Stimulated activated CD8-positive, alpha-beta memory T cell treated with anti-CD3 and anti-CD28 coated beads, Interleukin-7, amount 100 ng/mL, for 24 hours (primary cell): ENCODE measurements at places on chromosomes 7 and 10.

DNA sequence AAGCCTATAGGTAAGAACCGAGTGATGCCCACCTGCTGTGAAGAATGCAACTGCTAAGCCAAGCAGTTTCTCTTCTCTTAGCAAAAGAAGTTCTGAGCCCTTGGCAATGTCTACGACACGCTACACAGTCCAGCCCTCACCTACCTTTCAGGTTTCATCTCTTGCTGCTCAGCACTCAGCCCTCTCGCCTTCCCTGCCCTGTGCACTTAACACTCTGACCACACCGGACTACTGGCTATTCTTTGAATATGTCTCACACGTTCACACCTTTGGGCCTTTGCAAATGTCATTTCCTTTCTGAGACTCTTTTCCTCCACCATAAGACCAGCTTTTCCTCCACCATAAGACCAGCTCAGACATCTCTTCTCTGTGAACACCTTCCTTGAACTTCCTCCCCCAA lies 67.0 kb upstream of the ITGB1 start:
- DNase-seq = no peak

- DNase-seq = no peak
Measured at GRCh38 chr7:52726493-52726892, 308.9 kb upstream of the POM121L12 start.

DNA sequence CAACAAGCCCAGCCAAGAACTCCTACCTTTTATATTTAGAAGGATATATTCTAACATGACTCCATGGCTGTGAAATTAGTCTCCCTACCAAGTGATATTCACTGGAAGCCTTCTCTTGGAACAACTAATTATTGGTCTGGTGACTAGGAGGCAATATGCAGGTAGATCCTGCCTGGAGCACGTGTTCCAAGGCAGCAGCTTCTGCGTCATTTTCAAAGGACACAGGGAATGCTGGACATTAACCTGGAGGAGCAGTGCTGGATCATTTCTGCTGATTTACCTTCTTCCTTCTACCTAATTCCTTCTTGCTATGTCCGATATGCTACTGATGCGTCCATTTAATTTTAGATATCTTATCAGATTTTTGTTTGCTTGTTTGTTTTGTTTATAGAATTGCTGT lies 5.6 kb downstream of the AKR1D1 start:
- no peak for DNase-seq

DNA sequence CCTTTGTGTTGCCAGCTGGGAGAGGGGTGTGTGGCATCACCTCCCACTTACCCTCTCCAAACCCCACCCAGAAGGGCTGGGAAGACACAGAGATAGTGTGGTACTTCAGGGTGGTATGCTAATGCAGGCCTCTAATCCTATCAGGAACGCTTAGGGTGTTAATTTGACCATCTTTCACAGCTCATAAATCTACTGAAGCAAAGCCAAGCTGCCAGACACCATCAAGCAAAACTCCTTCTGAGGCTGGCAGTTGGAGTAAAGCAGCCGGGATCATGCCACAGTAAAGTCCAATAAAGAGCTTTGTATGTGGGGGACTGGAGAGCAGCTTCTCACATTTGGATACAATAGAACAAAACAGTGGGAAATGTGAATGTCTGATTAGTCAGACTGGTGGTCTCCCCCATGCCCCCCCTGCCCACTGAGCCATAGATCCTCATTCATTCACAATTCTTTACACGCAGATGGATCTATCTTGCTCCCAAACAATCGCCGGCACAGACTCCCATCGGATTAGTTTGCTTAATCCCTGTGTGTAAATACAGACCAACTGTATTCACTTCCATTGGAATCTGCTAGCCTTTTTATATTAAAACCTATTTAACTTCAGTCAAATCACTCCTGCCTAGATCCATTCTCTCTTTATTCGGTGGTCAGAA lies 29.6 kb downstream of the FGFBP3 start:
- DNase-seq = no peak

DNA sequence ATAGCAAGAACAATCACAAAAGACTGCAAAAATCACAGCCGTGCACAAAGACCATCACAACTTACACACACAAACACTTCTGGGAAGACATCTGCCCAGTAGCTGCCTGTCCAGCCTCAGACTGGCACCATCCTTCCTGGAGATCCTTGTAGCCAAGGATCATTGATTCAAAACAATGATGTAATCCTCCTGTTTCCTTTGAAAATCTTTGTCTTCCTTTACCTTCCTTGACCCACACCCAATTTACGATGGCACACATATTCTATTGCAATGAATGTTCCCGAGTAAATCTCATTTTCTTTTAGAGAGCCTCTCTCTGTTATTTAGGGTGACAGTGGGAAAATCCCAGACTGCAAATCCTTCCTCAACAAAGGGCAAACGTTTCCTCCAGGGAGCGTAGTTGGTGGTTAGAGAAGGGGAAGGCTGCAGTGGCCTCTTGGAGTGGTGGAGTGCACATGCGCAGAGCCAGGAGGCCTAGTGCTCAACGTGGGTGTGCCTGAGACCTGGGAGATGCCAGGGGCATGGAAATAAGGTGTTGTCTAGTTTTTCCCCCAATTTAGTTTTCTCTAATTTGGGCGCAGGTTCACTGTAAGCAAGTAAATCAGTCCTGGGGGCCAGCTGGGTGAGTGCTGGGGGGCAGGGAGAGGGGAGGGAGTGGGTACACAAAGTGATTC lies 3.1 kb upstream of the INPP5A start:
- DNase-seq = no peak

DNA sequence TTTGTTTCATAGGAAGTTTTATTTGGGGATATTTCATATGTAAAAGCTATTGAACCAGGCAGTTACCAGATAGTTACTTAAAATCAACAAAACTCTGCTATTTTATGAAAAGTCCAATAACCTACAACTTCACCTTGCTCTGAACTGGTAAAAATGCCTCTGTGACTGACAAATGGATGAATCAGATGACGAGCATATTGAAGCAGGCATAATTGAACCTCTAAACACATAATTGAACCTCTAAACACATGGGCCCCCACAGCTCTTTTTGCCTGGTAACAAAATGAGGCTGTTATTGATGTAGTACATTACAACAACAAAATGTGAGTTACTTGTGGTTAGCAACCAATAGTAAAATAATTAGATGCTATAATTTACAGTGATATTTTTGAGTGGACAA lies 99.7 kb downstream of the MBL2 start:
- DNase-seq = no peak

DNA sequence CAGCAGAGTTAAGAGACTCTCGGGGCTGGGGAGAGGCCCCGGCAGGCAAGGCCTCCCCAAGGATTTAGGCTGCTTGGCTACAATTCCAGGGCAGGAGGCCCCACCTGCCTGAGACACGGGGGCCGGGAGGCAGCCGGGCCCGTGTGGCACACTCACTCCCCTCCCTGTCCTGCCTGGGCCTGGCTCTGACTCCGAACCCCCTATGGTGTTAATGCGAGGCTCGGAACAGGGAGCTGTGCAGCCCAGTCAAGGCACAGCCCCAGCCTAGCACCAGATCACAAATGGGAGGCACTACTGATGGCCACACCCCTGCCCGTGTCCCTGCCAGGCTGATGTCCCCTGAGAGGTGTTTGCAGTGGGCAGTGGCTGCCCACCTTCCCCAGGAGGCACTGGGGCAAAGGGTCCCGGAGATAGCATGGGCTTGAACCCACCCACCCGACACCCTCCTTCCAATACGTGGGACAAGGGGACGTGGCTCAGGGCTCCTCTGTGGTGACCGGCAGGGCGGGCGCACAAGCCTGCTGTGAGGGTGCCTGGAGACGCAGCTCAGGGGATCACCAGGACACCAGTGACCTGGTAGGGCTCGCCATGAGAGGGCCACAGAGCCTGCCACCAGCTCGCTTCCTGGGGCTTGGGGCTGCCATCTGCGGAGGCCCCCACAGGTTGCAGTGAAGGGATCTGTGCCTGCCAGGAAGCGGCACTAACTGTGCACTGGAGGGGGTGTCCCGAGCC lies 37.0 kb downstream of the DPYSL4 start:
- no peak for DNase-seq

DNA sequence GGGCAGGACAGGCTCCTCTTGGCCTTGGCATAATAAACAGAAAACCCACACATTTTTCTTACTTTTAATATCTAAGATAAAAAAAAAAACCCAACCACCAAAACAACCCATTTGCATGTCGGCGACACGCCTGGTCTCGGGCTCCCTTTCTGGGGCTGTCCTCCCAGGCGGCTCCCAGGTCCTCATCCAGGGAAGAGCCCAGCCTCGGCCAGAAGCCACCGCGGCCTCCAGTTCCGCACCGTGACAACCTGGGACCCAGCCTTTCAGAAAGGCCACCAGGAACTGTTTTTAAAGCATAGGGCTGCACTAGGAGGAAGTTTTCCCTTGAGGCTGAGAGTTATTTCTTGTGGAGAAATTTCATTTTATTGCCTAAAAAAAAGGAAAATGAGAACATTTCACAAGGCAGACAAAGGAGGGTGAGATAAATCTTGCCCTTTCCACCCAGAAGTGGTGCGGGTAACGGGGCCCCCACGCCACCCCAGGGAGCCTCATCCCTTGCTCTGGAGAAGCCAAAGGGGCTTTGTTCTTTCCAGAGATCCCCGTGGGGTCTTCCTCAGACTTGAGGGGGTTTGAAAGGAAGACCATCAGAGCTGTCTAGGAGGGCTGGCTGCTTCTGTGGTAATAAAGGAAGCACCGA lies 39.2 kb upstream of the MKRN1 start:
- no peak for DNase-seq
